ENCODE measurements at places on chromosomes 2 and 18.

- DNase-seq: no peak
Observed at GRCh38 chr2:118495290-118495689, 352.2 kb downstream of the EN1 start.

- no peak for DNase-seq
Observed at GRCh38 chr2:43717322-43717721, 41.1 kb upstream of the C1GALT1C1L start.

DNA sequence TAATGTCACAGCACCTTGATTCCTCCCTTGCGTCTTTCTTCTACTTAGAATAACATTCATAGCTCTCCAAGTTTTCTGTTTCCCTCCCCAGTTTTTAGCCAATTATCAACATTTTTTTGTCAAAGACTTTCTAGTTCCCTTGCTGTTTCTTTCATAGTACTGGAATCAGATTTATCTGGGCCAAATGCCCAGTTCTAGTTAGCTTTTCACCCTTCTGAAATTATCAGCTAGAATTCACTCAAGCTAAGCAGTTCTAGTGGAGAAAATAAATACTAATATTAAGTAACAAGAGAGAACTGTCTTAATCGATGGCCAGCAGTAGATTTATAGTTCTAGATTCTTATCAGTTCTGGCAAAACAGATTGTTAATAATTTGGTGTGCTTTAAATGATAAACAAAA is 36.2 kb downstream of the EFEMP1 start:
- no peak for DNase-seq

GRCh38 chr2:60998628-60999545 is 18.6 kb upstream of the PEX13 start:
- no peak for DNase-seq

- DNase-seq: no peak
Observed at GRCh38 chr2:147374423-147374811, 470.4 kb upstream of the ACVR2A start.
